ACHN (cell line): ENCODE measurements at places on chromosomes 13 and 19.

DNA sequence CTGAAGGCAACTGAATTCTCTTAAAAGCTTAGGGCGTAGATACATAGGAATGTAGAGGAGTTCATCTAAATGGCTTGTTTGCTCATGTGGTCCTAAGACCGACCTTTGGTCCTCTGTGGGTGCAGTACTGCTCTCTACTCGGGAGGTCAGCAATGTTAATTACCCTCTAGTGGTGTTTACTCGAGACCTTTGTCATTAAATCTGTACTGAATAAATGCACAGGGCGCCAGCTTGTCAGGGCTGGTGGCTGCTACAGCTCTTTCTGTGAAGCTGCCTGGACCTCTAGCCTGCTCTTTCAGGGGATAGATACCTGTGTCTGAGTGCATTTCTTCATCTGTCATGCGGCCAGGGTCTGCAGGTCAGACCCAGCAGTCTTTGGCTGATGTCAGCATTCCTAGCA lies 29.2 kb upstream of the MPHOSPH8 start:
- no peak for DNase-seq

- no peak for DNase-seq
Observed at GRCh38 chr13:61797397-61797796, 381.7 kb upstream of the PCDH20 start.

GRCh38 chr13:51605698-51606097 lies 21.4 kb downstream of the WDFY2 start:
- DNase-seq: no peak

DNA sequence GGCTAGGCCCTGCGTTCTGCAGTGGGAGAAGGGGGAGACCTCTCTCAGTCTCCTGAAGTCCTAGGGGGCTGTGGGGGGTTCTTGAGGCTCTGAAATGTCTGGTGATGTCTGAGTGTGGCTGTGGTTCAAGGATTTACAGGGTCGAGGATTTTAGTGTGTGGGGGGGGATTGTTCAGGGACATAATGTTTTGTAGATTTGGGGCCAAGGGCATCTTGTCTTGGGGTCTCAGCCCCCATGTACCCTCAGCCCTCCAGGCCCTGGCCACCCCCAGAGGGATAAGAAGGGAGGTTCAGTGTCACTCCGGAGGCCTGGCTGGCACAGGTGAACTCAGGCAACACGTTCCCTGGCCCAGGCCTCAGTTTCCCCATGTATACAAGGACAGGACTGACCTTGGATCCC lies 2.4 kb upstream of the APC2 start:
- no peak for DNase-seq

DNA sequence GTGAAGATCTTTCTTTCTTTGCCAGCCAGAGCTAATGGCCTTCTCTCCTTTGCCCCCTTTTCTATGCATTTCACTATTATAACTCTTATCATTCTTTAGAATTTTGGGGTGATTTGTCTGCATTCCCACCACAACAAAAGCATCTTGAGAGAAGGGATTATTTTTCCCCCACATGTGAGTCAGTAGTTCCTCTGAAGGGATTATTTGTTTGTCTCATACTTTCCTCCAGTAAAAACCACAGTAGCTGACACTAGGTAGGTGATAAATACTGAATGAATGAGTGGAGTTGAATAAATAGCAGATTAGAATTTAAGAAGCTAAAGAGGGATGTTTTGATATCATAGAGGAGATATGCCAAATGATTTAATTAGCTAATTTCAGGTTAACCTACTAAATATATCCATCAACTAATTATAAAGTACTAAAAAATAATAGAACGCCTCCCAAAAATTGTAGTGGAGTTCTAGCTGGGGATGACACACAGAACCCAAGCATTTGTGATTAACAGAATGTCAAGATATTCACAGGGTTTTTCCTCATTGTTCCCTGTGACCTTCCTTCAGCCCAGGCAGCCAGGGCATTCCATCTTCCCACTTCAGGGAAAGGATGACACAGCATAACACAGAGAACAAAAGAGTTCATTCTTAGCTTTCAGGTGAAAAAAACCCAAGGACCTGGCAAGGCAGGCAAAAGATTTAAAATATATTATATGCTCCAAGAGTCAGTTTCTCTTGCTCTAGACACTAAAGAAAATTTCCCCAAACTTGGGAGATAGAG lies 3.5 kb upstream of the TBC1D4 start:
- no peak for DNase-seq

DNA sequence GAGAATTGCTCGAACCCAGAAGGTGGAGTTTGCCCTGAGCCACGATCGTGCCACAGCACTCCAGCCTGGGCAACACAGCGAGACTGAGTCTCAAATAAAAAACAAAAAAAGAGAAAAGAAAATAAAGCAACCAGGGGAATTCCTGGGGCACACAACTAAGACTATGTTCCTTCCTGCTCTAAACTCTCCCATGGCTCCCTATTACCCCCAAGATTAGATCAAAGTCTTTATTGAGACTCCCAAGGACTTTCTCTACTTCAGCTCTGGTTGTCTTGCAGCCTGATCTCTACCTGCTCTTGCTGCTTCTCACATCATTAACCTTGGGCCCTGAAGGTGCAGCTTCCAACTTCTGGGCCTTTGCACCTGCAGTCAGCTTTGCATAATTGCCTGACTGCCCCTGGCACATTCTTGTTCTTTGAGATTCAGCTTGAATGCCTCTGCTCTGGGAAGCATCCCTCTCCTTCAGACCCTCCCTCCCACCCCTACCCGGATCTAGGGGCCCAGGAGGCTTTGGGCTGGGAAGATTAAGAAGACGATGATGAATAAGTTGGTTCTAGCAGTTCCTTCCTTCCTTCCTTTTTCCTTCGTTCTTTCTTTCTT lies 16.8 kb upstream of the CERS4 start:
- DNase-seq: no peak
